Fibroblast of skin of left biceps (primary cell): ENCODE measurements at places on chromosomes 6 and 20.

DNA sequence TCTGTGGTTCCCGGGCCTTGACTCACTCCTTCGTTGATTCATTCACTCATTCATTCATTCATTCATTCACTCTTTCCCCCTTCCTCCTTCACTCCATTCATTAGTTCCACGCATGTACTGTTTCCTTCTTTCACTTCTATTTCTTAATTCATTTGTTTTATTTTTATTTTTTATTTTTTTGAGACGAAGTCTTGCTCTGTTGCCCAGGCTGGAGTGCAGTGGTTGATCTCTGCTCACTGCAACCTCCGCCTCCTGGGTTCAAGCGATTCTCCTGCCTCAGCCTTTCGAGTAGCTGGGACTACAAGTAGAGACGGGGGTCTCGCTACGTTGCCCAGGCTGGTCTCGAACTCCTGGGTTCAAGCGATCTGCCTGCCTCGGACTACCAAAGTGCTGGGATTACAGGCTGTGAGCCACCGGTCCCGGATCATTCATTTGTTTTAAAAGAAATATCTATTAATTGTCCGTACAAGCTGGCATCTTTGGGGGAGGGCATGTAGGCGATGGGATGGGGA, 427 bp upstream of the NFKBIE start:
- DNase-seq, result no peak

DNA sequence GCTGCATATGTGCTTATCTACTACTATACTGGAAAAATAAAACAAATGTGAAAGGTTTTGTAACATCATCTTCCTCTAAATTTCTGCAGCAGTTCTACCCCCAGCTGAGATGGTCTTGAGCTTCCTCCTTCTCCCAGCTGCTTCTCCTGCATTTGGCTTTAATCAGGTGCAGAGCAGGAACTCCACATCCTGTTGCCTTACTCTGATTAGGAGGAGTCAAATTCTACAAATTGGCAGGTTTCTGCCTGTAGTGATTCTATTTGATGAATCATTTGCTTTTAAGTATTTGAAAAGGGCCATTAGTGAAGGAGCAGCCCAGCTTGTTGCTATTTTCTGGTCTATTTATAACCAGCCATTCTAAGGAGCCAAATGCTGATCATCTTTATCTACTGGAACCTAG, 224.5 kb downstream of the GMDS start:
- DNase-seq, result peak; percentile 81

GRCh38 chr6:53497905-53498304, 47.0 kb downstream of the GCLC start:
- no peak for DNase-seq

DNA sequence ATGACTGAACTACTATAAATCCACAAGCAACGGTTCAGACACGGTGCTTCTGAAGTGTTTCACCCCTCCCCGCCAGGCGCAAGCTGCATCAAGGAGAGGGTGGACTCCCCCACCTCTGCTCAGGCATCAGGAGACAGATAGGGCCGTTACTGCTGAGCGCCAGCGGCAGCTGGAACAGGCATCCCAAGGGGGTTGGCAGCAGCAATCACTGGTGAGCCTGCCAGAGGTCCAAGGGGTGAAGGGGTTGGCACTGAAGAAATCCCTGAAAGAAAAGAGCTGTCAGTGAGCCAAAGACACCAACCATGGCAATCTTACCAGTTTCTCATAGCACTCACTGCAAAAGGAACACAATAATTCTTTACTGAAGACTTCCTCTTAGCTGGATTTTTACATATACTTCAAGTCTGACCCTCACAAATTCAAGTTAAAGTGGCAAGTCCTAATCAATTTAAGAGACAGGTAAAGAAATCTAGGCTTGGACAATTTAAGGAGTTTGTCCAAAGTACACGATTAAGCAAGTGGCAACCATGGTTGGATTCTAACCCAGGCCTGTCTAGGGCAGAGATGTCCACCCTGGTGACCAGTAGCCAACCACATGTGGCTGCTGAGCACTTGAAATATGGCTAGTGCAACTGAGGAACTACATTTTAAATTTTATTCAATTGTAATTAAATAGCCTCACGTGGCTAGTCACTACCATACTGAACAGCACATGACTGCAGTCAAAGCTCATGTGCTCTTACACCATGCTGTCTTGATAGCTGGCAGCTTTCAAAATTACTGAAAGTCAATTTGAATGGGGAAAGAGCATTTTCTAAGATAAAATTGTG, 21.7 kb upstream of the TBC1D20 start:
- no peak for DNase-seq

DNA sequence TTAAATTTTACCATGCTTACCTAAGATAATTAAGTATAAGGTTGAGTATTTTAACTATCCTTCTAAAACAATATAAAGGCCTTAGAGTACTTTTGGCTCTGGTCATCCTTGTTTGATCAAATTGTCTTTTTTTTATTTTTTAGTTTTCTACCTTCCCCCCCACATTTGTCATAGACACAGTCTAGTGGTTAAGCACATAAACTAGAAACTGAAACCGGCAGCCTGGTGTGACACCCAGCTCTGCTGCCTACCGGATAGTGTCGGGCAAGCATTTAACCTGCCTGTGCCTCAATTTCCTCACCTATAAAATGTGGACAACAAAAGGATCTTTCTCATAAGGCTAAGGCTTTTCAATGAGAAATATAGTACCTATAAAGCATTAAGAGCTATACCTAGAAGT, 21.6 kb upstream of the TULP4 start:
- no peak for DNase-seq

DNA sequence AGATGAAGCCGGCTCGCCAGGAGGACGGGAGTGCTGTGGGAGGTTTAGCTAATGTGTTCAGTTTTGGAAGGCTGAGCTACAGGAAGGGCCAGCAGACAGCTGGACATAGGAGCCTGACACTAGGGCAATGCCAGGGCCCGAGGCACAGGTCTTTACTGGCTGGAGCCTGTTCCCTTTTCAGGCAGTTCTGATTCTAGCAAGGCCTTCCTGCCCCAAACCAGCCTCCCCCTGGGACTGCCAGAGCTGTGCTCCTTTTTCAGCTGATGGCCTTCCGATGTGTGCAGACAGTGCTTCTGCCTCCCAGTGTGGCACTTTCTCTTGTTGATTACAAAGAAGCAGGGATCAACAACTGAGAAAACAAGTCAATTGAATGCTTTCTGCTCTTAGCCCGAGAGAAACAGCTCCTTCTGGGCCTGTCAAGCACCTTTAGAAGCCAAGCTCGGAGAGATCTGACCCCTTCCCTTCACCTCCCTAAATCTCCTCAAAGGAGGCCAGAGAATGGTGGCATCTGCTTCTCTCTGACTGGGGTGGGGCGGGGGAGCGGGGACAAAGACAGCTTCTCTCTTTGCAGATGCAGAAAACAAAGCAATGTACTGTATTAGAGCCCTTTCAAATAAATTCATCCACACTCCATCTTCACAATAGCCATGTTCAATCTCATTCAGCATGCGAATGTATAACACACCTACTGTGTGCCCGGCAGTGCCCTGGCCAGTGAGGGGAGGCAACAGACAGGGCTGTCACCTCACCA, 63.2 kb downstream of the RAB44 start:
- no peak for DNase-seq

DNA sequence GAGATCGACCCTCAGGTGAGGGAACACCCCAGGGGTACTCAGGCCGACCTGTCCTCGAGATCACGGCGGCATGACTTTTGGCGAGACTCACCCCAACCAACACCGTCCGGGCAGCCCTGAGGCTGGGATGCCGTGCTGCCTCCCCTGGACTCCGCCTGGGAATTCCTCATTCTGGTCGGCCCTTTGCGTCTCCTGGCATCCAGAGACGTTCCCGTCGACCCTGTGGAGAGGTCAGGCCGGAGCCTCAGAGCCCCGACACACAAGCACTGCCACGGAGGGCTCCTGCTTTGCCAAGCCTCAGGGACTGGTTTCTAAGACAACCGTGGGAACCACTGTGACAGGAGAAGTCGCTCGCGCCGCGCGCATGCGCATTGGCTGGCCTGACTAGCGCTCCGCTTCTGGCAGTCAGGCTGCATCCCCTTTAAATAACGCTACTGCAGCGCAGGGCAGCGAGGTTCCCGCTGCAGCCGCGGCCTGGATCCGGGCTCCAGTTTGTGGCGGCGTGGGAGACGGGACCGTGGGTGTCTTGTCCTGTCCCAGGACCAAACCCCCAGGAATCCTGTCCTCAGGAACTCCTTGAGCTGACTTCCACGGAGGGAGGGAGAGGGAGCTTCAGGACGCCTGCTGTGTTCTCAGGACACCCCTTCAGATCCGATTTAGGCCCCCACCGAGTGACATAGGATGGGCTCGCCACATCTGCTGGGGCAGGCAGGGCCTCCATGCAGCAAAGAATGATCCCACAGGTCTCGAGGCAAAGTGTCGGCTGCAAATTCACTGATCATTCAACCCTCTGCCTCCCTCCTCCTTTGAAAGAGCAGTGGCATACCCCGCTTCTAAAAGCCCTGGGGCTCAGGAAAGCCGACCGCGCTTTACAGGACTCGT, 163.2 kb upstream of the ZNF337 start:
- no peak for DNase-seq

- no peak for DNase-seq
These were observed 64.9 kb upstream of the BHLHE23 start for GRCh38 chr20:63071541-63072181.

- no peak for DNase-seq
These were observed 1.7 kb upstream of the RIPOR3 start for GRCh38 chr20:50693001-50693400.

DNA sequence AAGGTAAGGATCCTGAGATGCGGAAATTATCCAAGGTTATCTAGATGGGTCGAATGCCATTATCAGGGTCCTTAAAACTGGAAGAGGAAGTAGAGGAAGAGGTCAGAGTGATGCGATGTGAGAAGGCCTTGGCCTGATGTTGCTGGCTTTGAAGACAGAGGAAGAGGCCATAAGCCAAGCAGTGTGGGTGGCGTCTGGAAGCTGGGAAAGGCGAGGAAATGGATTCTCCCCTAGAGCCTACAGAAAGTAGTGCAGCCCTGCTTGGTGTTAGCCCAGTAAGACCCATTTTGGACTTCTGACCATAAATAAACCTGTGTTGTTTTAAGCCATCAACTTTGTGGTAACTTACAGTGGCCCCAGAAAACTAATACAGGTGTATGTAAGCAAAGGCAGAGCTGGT, 2.0 kb downstream of the SRXN1 start:
- DNase-seq, result no peak

GRCh38 chr6:155080881-155081845, 86.0 kb downstream of the TIAM2 start:
- no peak for DNase-seq

- DNase-seq, result no peak
These were observed 29.3 kb upstream of the CTAGE9 start for GRCh38 chr6:131740161-131740560.

DNA sequence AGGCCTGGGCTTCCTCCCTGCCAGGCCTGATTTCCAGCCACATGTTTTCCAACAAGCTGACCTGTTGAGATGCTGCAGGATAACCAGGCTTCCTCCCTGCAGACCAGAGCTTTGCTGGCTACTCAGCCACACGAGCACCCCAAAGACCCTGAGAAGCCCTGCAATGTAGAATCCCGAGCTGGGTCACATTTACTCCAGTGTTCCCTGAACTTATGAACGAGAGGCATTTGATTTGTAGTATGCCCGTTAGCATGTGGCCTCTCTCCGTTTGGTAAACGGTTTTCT, 4.0 kb downstream of the SIRPA start:
- no peak for DNase-seq

- DNase-seq, result no peak
These were observed 32.0 kb downstream of the SIRPA start for GRCh38 chr20:1927217-1927616.

DNA sequence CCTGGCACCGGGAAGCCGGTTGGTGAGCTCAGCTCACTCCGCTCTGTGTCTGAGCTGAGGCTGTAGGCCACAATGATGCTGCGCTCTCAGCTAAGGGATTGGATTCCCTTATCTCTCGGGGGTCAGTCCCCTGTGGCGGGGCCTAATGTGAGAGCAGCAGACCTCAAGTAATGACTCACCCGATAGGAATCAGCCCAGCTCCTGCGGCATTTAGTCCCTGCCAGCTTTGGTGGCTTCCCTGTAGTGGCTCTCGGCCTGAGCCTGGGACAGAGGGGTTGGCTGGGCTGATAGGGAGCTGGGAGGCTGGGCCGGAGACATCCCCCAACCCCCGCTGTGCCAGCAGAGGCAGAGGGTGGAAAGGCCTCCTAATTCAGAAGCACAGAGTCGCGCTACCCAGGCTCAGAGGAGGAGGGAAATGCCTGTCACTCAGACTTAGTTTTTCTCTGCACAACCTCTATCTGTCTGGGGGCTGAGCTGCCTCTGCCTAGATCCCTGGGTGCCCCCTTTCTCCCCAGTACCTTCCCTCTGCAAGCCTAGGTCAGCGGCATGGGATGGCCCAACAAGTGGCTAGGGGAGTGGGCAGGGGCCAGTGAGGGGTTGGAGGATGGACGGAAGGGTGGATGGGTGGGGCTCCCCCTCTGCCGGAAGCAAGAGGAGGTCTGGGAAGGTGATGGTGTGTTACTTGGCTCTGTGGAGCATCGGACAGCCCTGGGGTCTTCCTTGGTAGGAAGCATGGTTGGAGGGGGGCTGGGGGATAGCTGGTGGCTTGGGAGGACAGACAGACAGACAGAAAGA, 92.2 kb downstream of the CDH22 start:
- DNase-seq, result no peak

GRCh38 chr6:30317913-30318589, 8.7 kb upstream of the TRIM39 start:
- DNase-seq, result no peak

- DNase-seq, result no peak
These were observed 78.0 kb downstream of the FGD2 start for GRCh38 chr6:37083243-37084138.

- no peak for DNase-seq
These were observed 4.4 kb downstream of the AMD1 start for GRCh38 chr6:110878751-110879522.

GRCh38 chr6:15285682-15286294, 39.9 kb downstream of the JARID2 start:
- DNase-seq, result no peak
